Effector memory CD4-positive, alpha-beta T cell (primary cell): ENCODE measurements at places on chromosomes 4 and X.

DNA sequence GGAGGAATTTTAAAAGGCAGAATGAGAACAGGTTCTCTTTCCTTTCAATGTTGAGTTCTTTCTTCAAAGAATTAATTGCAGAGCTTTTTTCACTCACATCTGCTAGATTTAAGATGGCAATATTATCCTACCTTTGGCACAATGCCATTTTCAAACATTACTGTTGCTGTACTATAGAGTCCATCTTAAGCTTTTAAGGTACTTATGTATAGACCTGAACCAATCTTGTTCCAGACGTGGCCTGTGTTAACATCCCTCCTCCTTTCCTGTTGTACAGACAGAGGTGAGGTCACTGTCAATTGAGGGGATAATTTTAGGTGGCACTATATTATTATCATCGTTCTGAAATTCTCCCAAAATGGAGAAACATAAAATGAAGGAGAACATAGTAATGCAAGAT is 53.0 kb upstream of the MYOZ2 start:
- no peak for DNase-seq

GRCh38 chr4:145061318-145061920 is 36.6 kb downstream of the ANAPC10 start:
- DNase-seq = no peak

DNA sequence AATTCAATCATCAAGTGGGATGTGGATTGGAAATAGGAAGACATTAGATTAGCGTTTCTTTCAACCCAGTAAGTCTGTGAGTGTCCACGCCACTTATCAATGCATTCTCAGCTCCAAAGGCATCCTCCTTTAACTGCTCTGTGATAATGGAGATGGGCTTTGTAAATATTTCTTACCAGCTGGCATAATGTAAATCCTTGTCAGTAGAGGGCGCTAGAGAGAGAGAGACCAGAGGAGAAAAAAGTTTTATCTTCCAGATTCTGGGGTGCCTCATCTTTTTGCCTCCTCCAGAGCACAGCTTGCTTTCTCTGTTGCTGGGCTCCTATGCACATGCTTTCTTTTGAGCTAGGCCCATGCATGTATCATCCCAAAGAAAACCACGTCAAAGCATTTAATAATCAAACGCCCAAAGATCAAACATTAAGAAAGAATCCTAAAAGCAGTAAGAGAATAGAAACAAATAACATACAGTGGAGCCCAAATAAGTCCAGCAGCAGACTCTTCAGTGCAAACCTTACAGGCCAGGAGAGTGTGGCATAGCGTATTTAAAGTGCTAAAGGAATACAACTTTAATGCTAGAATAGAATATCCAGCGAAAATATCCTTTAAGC is 9.6 kb upstream of the MTMR1 start:
- DNase-seq = no peak

GRCh38 chr4:65066106-65066505 is 604.2 kb downstream of the EPHA5 start:
- no peak for DNase-seq

GRCh38 chrX:101655534-101655933 is 4.1 kb downstream of the ARMCX2 start:
- DNase-seq = no peak

DNA sequence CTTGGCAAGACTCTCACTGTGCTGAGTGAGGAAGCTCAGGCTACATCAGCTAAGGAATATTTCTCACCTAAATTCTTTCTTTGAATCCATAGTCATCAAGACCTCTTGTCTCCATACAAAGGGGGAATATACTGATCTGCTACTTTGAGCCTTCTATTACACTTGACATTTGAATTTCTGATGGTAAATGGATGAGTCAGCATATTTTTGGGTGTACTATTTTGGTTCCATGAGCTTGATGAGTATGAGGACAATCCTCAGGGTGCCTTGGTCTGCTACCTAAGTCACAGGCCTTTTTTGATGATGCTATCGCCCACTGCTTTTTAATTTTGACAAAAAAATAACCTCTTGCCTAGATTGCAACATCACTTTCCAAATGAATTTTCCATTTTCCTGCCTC is 415.7 kb downstream of the PPP1R2C start:
- no peak for DNase-seq

DNA sequence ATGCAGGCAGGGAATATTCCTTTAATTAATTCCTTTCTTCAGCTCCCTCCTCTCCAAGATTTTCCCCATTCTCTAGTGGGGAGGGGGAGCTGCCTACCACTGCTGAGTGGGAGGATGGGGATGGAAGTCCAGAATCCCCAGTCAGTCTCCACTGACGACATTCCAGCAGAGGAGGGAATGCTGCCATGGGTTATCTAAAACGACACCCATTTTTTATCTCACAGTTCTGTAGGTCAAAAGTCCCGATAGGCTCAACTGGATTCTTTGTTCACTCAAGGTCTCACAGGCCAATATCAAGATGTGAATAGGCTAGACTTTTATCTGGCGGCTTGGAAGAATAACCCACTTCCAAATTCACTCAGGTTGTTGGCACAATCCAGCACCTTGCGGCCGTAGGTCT is 64.4 kb downstream of the SH3KBP1 start:
- DNase-seq = no peak

DNA sequence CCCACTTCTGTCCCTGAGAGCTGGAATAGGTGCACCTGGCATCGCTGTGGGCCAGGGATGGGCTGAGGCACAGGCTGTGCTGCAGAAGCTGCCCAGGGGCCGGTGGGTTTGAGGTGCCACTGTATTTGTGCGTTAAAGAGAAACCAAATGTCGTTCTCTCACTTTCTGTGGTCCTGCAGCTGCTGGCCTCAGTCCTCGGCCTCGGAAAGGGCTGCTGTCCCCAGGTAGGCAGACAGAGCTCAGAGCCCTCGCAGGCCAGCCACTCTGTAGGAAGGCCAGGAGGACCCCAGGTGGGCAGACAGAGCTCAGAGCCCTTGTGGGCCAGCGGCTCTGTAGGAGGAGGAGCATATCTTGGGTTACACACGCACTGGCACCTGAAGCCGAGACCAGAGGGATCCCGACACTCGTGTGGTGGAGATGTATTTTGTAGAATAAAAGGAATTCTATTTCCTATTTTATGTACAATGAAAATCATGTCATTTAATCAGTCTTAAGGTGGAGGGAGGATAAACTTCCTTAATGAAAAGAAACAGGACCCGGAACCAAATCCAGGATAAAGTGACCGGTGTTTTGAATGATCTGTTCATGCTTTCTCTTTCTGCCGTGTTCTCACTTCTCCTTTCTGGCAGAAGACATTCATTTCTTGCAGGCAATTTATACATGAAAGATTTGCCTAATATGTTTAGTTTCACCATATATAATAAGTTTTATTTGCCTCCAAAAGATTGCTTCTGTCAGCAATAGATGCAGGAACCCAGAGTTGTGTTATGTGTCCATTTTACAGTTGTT is 54.4 kb upstream of the HGFAC start:
- DNase-seq = no peak
